Type B pancreatic cell (in vitro differentiated cells): ENCODE measurements at places on chromosomes 5 and 9.
A peak's percentile ranks its signal among the peaks of the same experiment; 100 is the strongest.

DNA sequence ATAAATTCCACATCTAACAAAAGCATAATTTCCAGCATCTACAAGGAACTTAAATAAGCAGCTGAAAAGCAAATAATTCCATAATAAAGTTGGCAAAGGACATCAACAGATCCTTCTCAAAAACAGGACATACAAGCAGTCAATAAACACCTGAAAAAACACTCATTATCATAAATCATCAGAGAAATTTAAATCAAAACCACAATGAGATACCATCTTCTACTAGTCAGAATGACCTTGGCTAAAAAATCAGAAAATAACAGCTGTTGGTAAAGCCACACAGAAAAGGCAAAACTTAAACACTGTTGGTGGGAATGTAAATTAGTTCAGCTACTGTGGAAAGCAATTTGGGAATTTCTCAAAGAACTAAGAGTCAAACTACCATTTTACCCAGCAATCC lies 1371.1 kb upstream of the ACO1 start:
- no peaks in the 10 kb centered on the region for H3K4me1 ChIP-seq
- H3K27me3 ChIP-seq, result no peaks in the 10 kb centered on the region
- H3K36me3 ChIP-seq, result no peaks in the 10 kb centered on the region
- no peak for DNase-seq

DNA sequence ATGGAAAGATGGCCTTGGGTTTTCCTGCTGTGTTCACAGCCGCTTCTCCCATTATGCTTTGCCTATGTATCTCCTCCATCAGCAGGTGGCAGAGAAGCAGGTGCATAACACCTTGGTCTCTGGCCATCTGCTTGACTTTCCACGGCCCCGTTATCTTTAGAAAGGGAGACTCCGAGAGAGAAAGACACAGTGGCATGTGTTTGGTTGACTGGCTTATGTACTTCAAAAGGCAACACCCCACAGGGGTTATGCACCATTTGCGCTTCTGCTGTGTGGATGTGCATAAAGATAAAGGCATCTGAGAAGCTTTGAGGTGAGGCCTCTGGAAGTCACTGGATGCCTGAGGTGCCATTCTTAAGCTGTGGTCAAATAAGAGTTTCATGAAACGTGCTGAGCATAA lies 138.4 kb downstream of the EGFLAM start:
- no peak overlapping the region for H3K4me3 ChIP-seq
- H3K27ac ChIP-seq, result no peak overlapping the region
- H3K4me1 ChIP-seq, result no peaks in the 10 kb centered on the region
- H3K36me3 ChIP-seq, result no peaks in the 10 kb centered on the region
- H3K27me3 ChIP-seq, result peaks cover 15% of the 10 kb centered on the region
- DNase-seq, result no peak

- peak overlapping the region; percentile 53 for H3K27ac ChIP-seq
- H3K4me3 ChIP-seq, result no peak overlapping the region
- peaks cover 17% of the 10 kb centered on the region for H3K36me3 ChIP-seq
- H3K4me1 ChIP-seq, result peaks cover 10% of the 10 kb centered on the region
Measured at GRCh38 chr9:93612796-93613154, 36.4 kb downstream of the PHF2 start.

DNA sequence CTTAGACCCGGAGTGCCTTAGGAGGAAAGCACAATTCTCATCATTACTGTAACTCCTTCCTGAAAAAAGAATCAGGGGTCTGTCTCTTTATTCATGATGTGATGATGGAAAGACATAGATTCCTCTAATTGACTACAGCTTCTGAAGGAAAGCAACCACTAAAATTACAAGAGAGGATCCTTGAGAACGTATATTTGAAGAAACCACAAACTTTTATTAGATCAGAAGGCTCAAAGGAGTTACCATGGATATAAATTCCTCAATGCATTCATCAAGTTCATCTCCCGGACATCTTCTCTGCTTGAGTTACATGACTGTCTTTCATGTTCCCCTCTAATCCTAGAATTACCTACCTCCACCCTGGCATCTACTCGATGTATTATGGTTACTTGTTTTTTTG lies 104.1 kb upstream of the PAPPA start:
- no peaks in the 10 kb centered on the region for H3K36me3 ChIP-seq
- peaks cover 13% of the 10 kb centered on the region for H3K27me3 ChIP-seq
- H3K4me1 ChIP-seq, result no peaks in the 10 kb centered on the region
- no peak overlapping the region for H3K27ac ChIP-seq
- H3K4me3 ChIP-seq, result no peak overlapping the region

GRCh38 chr5:114660791-114661190 lies 298.9 kb downstream of the KCNN2 start:
- H3K4me3 ChIP-seq, result no peak overlapping the region
- no peak for DNase-seq
- H3K4me1 ChIP-seq, result no peaks in the 10 kb centered on the region
- H3K27me3 ChIP-seq, result no peaks in the 10 kb centered on the region

DNA sequence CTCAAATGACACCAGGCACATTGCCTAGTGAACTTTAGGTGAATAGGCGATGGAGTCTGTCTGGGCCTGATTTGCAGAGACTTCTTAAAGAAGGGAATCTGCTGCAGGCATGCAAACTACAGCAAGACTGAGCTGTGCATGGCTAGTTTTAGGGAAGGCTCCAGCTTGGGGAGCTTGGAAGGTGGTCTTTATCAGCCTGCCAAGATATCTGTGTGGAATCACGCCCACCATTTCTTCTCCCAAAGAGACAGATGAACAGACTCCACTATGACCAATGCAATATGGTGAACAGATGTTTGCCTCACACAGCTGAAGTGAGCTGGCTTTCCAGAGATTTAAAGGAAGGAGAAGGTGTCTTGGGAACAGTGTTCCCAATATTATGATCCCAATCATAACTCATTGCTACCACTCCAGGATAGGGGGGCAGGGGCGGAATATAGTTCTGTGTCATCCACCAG lies 129.0 kb upstream of the HMHB1 start:
- no peak overlapping the region for H3K4me3 ChIP-seq
- peaks cover 28% of the 10 kb centered on the region for H3K4me1 ChIP-seq
- H3K36me3 ChIP-seq, result no peaks in the 10 kb centered on the region

DNA sequence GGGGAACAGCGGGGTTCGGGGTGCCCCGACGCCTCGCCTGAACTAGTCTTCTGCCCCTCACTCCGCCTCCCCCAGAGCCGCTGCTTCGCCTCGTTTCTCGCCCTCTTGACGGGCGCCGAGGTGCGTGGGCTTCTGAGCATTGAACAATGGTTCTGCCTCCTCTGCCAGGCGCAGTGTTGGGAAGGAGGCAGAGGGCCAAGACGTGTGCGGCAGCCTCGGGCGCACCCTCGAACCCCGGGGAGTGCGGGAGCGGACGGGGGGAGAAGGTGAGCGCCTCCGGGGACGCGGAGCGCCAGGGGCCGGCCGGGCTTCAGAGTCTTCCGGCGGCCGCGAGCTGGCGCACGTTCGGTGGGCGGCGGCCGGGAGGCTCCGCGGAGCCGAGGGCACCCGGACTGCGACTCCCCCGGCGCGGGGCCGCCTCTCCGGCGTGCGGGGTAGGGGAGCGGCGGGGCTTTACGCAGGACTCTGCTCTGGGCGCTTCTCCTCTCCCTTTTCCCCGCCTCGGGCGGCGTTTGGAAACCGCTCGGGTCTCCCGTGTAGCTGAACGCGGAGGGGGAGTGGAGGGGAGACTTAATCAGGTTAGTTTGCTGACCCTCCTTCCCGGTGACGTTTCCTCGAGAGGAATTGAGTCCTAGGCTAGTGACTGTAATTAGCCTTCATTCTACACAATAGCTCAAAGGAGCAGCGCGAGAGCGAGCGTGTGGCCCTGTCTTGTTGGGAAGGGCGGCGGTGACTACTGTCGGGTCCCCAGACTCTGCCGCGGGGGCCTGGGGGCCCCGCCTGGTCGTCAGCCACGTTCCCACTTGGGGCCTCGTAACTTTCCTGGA lies 1.1 kb downstream of the VLDLR start:
- H3K36me3 ChIP-seq, result peaks cover 14% of the 10 kb centered on the region
- H3K4me1 ChIP-seq, result peaks cover 17% of the 10 kb centered on the region
- peak overlapping the region; percentile 95 for H3K4me3 ChIP-seq
- peaks cover 47% of the 10 kb centered on the region for H3K27me3 ChIP-seq

DNA sequence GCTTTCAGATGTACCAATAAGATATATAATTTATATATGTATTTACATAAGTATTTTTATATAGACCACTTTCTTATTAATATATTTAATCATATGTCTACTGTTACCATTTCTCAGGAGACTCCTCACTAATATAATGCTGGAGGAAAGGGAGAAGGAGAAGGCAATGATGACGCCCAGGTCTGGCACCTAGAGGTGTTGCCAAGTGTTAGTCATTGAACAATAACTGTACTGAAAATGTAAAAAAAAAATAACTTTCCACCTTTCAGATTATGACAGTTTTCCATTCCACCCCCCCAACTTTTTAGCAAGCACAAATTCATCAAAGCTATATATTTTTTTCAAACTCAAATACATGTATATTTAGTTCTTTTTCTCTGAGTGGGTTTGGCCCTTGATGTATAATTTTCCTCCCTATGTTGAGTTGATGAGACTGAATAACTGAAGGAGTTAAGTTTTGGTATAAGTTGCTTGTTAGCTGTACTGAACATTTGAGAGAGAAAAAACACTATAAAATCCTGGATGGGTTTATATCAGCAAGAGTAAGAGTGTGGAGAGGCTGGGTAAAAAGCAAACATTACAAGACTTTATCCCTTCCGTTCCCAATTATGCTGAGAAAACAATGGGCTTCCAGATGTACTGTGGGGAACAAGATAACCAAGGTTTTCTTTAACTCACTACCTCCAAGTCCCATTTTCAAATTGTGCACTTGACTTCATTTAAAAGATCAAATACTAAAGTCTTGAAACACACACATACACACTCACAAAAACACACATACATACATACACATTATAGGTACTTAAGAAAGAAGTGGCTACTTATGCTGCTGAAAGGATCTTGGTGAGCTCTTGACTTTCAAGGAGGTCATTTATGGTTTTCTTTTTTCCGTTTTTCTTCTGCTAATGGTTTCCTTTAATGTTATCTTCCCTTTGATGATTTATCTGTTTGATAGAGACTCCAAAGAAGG lies 142.8 kb upstream of the IFNE start:
- no peak for DNase-seq
- no peak overlapping the region for H3K4me3 ChIP-seq
- H3K4me1 ChIP-seq, result no peaks in the 10 kb centered on the region
- no peaks in the 10 kb centered on the region for H3K36me3 ChIP-seq
- H3K27me3 ChIP-seq, result peaks cover 5% of the 10 kb centered on the region

DNA sequence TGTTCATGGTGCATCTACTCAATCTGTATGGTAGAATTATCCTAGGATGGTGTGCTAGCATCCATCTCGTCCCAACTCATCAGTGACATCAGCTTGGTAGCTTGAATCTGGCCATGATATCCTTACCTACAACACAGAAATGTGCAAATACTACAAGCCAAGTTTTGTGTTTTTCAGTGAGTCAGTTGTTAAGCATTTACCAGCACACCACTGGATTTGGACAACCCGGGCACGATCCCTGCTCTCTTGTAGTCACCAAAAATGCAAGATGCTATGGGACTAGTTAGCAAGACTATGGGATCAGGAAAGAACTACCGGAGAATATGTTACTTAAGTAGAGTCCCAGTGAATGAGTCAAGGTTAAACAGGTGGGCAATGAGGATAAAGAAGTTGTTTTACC lies 32.1 kb upstream of the ZNF354B start:
- no peaks in the 10 kb centered on the region for H3K36me3 ChIP-seq
- H3K4me3 ChIP-seq, result no peak overlapping the region
- no peak for DNase-seq
- H3K4me1 ChIP-seq, result no peaks in the 10 kb centered on the region
- H3K27me3 ChIP-seq, result no peaks in the 10 kb centered on the region

- DNase-seq, result no peak
- H3K27me3 ChIP-seq, result no peaks in the 10 kb centered on the region
- H3K27ac ChIP-seq, result no peak overlapping the region
- peaks cover 7% of the 10 kb centered on the region for H3K4me1 ChIP-seq
- no peaks in the 10 kb centered on the region for H3K36me3 ChIP-seq
Measured at GRCh38 chr5:167232675-167233311, 1058.7 kb upstream of the WWC1 start.

DNA sequence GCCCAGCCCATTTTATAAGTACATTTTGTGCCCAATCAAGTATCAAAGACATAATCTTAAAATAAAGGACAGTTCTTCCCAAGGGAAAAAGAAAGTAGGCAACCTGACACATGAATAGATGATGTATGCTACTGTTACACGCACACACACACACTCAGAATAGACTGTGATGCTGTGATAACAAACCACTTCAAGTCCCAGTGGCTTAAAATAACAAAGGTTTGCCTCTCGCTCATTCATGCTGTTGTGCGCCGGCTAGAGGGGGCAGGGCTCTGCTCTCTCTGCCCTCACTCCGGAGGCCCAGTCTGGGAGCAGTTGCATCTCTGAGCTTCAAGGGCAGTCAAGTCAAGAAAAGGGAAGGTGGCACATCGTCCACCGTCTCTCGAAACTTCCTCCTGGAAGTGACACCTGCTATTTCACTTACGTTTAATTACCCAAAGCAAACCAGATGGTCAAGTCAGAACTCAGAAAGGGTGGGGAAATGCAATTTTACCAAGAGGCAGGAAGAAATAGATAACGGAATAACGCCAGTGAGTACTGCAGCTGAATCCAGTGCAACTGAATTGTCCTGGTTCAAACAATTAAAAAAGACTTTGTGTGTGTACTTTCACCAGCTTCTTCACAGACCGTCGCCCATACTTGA lies 43.3 kb downstream of the ANKRD33B start:
- no peaks in the 10 kb centered on the region for H3K27me3 ChIP-seq
- peaks cover 16% of the 10 kb centered on the region for H3K4me1 ChIP-seq
- peak; percentile 54 for DNase-seq
- H3K36me3 ChIP-seq, result no peaks in the 10 kb centered on the region
